GM12878 (cell line): ENCODE measurements at places on chromosomes 16 and 17.
A peak's percentile ranks its signal among the peaks of the same experiment; 100 is the strongest.

DNA sequence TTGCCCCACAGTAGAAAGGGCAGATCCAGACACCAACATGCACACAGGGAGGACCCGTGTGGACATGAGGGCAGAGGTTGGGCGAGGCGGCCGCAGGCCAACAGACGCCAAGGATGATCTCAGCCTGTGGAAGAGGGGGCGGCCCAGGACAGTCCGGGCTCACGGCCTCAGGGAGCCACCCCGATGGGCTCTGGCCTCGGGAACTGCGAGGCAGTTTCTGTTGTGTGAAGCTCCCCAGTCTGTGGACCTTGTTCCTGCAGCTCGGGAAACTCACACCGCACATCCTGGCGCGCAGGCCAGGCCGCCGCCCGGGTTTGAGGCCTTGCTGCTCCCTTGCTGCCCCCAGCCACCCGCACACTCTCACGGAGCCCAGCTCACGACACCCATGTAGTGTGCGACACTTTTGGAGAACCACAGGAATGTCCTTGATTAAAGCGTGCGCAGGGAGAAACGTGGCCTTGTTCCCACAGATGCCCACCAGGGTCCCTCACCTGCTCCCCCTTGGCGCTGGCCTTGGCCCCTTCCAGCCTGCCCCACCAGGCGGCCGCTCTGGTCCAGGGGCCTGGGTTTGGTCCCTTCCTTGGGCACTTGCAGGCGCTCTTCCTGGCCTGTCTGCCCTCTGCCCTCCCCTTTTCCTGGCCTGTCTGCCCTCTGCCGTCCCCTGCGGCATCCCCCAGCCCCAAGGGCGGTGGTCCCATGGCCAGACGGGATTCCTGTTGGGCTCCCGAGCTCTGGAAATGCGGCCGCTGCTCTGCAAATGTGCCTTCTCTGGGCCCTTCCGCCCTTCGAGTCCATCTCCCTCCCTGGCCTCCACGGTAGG is 9.3 kb upstream of the SLC38A10 start:
- DNase-seq = no peak

GRCh38 chr16:75087375-75087979 is 29.1 kb downstream of the LDHD start:
- no peak for DNase-seq

GRCh38 chr17:66146394-66146793 is 45.5 kb downstream of the CEP112 start:
- DNase-seq = no peak

- no peak for DNase-seq
Measured at GRCh38 chr17:40490289-40490853, 11.1 kb downstream of the TNS4 start.

- DNase-seq = no peak
Measured at GRCh38 chr17:17851103-17852002, 14.6 kb upstream of the SREBF1 start.

DNA sequence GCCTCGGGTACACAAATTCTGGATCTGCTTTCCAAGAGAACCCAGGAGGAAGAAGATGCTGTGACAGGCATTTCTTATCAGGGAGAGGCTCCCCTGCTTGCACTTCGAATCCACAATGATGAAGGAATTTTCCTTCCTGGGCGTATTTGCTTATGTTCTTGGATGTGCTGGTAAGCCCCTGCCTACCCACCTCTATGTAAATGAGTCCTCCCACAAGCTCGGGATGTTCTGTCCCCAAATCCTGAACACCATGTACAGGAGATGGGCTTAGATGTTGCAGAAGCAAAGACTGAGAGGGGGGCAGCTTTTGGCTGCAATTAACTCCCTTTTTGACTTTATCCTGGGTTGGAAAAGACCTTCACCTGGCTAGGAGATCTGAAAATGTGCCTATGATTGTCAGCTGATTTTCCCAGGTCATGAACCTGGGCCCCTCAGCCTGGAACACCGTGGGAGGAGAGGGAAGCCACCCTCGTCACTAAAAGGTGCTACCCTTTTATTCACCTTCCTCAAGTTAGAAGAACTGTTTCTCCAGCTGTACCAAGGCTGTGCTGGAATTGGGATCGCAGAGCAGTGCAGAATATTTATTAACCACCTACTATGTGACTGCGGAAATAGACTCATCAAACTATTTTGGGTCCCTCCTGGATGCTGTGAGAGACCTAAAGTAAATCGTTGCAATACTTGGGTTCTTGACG is 150.1 kb downstream of the RBFOX1 start:
- no peak for DNase-seq

DNA sequence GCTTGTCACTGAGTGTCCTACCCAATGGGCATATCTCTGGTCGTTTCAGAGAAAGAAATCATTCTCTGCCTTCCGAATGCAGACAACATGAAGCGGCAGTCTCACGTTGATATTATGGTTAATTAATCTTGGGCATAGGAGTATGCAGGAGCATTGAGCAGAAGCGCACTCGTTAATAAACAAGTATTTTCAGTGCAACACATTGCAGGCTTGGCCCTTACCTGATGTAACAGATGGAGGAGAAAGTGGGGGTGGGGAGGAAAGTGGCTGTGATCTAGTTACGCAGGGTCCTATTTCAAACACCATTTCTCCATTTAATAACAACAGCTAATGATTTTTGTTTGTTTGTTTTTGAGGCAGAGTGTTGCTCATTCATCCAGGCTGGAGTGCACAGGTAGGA is 414.0 kb upstream of the RBFOX1 start:
- DNase-seq = no peak

- no peak for DNase-seq
Measured at GRCh38 chr17:69431835-69432234, 17.3 kb downstream of the MAP2K6 start.

- DNase-seq = no peak
Measured at GRCh38 chr17:63495491-63495890, 18.6 kb downstream of the ACE start.

DNA sequence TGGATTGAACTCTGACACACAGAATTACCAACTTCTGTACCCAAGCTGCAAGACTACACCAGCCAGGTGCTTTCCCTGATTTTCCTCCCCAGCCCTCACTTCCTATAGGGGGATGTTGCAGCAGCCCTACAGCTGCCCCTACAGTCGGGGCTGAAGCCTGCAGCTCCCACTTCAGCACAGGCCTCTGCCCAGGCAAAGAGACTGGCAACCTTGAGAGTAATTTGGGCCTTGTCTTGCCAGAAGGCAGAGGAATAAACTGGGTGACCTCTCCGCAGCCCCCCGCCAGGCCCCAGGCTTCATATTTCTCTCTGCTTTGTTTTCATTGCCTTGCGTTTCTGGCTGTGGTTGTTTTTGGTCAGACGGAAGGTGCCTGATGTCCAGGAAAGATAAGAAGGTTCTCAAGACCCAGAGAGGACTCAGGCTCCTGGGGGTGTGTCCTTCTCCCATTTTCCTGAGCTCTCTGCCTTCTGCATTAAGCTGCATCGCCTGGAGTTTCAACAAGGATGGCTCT is 32.0 kb downstream of the SLC6A4 start:
- no peak for DNase-seq

GRCh38 chr16:71339236-71340171 is 19.0 kb upstream of the CALB2 start:
- no peak for DNase-seq

- DNase-seq = no peak
Measured at GRCh38 chr17:21304091-21304490, 19.6 kb downstream of the MAP2K3 start.

- no peak for DNase-seq
Measured at GRCh38 chr16:67163999-67164558, 466 bp upstream of the HSF4 start.

GRCh38 chr17:74831444-74832146 is 28.1 kb downstream of the GRIN2C start:
- DNase-seq = no peak

GRCh38 chr17:41631025-41631897 is 6.9 kb upstream of the KRT17 start:
- no peak for DNase-seq

DNA sequence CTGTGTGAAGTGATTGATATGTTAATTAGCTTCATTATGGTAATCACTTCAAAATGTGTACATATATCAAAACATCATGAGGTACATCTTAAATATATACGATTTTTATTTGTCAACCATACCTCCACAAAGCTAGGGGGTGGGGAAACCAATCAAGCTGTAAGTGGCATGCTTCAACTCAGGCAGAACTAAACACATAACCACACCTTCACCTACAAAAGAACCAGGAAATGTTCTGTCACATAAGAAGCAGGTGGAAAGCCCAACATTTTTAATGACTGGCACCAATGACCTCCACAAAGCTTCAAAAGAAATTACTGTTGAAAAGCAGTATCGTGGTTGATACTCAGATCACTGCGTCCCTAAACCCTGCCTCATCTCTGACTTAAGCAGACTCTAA is 867.7 kb upstream of the EEF2KMT start:
- DNase-seq = no peak

DNA sequence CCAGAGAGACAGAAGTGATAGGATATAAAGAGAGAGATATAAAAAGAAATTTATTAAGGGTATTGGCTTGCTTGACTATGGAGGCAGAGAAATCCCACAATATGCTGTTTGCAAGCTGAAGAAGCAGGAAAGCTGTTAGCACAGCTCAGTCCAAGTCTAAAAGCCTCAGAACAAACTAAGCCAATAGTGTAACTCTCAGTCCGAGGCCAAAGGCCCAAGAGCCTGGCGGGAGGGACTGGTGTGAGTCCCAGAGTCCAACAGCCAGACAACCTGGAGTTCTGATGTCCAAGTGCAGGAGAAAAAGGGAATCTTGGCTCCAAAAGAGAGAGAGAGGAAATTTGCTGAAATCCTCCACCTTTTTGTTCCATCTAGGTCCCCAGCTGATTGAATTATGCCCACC is 30.3 kb upstream of the NACA2 start:
- DNase-seq = no peak

- DNase-seq = no peak
Measured at GRCh38 chr17:82823004-82823403, 16.8 kb downstream of the ZNF750 start.

- no peak for DNase-seq
Measured at GRCh38 chr16:19175492-19176262, 7.6 kb downstream of the SYT17 start.

DNA sequence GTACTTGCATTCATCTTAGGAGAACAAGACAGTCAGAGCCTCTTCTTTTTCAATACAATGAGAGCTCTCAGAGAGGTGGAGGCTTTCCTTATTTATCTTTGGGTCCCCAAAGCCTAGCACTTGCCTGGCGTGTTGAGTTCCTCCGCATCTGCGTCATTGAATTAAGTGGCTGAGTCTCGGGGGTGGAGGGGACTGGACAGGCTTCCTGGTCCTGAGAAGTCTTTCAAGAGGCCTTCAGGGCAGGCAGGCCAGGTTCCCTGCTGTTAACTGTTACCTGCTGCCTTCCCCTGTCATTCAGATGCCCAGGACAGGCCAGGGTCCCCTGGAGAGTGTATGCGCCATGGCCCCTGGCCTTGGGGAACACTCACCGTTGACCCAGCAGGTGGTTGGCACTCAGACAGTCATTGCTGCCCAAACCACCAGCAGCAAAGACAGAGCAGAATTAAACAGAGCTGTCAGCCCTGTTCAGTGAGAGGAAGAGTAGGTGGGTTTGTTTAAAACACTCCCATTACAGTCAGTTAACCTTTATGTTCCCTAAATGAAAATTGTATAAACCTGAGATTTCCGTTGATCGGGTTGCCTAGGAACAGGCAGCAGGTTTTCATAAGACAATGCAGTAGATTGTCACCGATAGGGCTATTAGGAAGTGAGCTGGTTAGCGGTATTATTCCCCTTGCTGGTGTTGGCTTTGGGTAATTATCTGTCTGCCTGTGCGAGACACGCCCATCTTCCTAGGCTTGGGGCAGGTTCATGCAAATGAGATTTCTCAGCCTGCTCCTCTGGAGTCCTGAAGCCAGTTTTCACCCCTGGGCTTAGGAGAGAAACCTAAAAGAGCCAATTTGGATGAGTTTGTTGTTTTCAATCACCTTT is 132.7 kb downstream of the CCDC182 start:
- peak; percentile 38 for DNase-seq

DNA sequence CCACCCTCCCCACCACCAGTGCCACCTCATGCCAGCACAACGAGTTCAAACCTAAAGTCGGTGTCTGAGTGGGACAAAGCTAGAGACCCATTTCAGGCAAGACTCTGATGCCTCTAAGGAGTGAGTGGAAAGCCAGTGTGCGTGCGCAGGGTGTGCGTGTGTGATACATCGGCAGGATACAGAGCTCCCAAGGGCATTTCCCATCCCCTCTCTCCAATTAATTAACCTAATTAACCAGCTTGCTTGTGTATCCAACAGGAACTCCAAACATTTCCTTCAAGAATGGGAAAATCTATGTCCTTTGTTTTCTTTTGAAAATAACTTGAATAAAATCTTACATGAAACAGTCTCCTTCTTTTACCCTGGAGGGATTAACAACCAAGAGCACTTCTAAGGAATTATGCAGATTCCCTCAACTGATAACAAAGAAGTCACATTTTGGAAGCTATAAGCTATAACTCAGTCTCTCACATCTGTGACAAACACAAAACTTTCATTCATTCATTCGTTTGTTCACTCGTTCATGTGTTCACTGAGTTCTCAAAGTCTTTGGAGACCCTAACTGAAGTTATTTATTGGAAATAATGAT is 9.9 kb downstream of the ATPAF2 start:
- no peak for DNase-seq
